ENCODE measurements at places on chromosomes 1 and 21. TPM values are rescaled to one million over a fixed set of nuclear protein-coding genes. Genes with fewer than 3 reads are reported as not detected.

Gene TAL1
- 20.5 TPM for total RNA-seq

Gene ACTN2
- 0.32 TPM for total RNA-seq

Gene NBPF3
- total RNA-seq = 14.3 TPM

Gene SLAMF9
- not detected for total RNA-seq

Gene PRDX1
- 929 TPM for total RNA-seq

Gene PLPP3
- total RNA-seq = 23.4 TPM

Gene RHD
- not detected for total RNA-seq

Gene PDPN
- not detected for total RNA-seq

Gene KCNK1
- total RNA-seq = 7.5 TPM

Gene DARS2
- total RNA-seq = 26.0 TPM

Gene MOV10
- 42.6 TPM for total RNA-seq

Gene SPRR2E
- total RNA-seq = not detected

Gene TEX50
- not detected for total RNA-seq

Gene WDR64
- total RNA-seq = not detected

Gene RAB7B
- total RNA-seq = 0.15 TPM

Gene TMEM81
- 0.97 TPM for total RNA-seq

Gene CRYAA
- not detected for total RNA-seq

Gene PIK3CD
- 4.2 TPM for total RNA-seq

Gene CA6
- not detected for total RNA-seq

Gene PEAR1
- total RNA-seq = 8.1 TPM

Gene PRR9
- total RNA-seq = not detected

Gene FCRLB
- total RNA-seq = 1.4 TPM

Gene PLEKHO1
- 50.2 TPM for total RNA-seq

Gene FAM229A
- total RNA-seq = 0.61 TPM

Gene LTN1
- total RNA-seq = 26.6 TPM

Gene B3GALT2
- total RNA-seq = not detected

Gene BOLA1
- 9.7 TPM for total RNA-seq

Gene KRTAP13-2
- total RNA-seq = not detected

Gene SRSF11
- total RNA-seq = 87.7 TPM
